Lower leg skin (tissue), 4 donors: ENCODE measurements at places on chromosomes 16 and 17. TPM values are rescaled to one million over a fixed set of nuclear protein-coding genes. Genes with fewer than 3 reads are reported as not detected.

Gene RFFL
- total RNA-seq: 16.5 TPM

Gene SAMD14
- 0.39 TPM for total RNA-seq

Gene IST1
- total RNA-seq: 153 TPM

Gene CDH5
- 16.1 TPM for total RNA-seq

Gene CCDC144A
- 1.9 TPM for total RNA-seq

Gene ABI3
- total RNA-seq: 4.9 TPM

Gene CACNG3
- total RNA-seq: not detected

Gene PITPNM3
- total RNA-seq: 11.9 TPM

Gene CLEC18C
- not detected for total RNA-seq

Gene SULT1A2
- total RNA-seq: not detected

Gene PRSS8
- 147 TPM for total RNA-seq

Gene PYDC1
- 10.8 TPM for total RNA-seq

Gene HBM
- total RNA-seq: not detected
